ENCODE measurements at places on chromosomes 7 and 10.
A peak's percentile ranks its signal among the peaks of the same experiment; 100 is the strongest.

DNA sequence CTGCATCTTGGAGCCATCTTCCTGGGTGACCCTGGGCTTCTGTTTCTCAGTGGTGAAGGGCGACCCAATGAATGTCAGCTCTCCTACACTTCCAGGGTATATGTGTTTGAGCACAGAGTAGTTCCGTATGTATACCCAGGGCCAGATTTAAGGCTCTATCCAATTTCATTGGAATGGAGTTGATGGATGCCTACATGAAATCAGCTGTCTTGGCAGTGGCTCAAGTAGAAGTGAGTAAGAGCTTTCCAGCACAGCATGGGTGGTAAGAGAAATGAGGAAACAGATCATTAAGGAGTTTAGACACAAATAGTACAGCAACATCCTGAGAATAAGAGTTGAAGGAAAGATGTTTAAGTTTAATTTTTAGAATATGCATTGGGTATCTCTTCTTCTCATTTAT lies 433.0 kb downstream of the PAXIP1 start:
- DNase-seq = no peak

- no peak for DNase-seq
These were observed 41.2 kb upstream of the TNS3 start for GRCh38 chr7:47622946-47623640.

GRCh38 chr7:23347682-23348180 lies 48.6 kb downstream of the MALSU1 start:
- peak; percentile 78 for DNase-seq

DNA sequence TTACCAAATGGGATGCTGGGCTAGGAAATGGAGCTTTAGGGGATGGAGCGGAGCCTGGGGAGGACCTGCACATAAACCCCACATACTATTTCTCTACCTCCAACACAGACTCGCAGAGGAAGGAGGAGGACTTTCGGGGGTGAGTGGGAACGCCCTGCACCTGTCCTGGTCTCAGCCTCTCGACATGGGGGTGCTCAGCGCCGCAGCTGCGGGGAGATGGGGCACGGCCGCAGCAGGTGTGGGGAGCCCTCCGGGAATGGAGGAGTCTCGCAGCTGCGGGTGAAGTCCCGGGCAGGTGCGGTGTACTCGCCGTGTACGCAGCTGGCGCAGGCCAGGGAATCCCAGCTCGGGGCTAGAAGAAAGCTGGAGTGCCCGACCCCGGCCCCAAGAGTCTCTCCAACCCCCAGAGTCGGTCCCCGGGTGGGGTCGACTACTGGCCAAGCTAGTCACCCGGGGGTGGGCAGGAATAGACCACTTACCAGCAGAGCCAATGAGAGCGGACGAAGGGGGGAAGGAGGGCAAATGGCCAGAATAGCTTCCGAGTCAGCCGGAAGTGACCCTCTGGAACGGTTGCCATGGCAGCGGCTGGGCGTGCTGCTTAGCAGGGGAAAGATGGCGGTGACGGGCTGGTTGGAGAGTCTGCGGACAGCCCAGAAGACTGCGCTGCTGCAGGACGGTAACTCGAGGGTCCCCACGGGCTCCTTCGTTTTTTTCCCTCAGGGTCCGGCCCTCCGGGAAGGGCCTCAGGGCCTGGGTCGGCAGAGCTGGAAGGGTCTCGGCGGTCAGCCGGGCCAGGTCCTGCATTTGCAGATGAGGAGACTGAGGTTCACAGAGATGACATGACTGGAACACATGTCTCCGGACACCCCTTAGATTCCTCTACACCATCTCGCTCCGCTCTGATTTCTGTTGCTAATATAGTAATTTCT lies at the start of the genes DPCD and POLL:
Gene DPCD, plus strand, starts transcription at position 597 of the 929 bp plus-strand sequence. Its CDS starts 16 bp downstream, at position 613.
Gene POLL, minus strand, starts transcription at position 533 of the 929 bp plus-strand sequence. CDS start 897 bp downstream, outside the sequence.
- DNase-seq = peak; percentile 79

- no peak for DNase-seq
These were observed 22.1 kb downstream of the NMT2 start for GRCh38 chr10:15146366-15146765.

GRCh38 chr10:106712988-106713387 lies 451.5 kb downstream of the SORCS1 start:
- no peak for DNase-seq

GRCh38 chr7:70710011-70710480 lies 421.9 kb upstream of the GALNT17 start:
- no peak for DNase-seq

DNA sequence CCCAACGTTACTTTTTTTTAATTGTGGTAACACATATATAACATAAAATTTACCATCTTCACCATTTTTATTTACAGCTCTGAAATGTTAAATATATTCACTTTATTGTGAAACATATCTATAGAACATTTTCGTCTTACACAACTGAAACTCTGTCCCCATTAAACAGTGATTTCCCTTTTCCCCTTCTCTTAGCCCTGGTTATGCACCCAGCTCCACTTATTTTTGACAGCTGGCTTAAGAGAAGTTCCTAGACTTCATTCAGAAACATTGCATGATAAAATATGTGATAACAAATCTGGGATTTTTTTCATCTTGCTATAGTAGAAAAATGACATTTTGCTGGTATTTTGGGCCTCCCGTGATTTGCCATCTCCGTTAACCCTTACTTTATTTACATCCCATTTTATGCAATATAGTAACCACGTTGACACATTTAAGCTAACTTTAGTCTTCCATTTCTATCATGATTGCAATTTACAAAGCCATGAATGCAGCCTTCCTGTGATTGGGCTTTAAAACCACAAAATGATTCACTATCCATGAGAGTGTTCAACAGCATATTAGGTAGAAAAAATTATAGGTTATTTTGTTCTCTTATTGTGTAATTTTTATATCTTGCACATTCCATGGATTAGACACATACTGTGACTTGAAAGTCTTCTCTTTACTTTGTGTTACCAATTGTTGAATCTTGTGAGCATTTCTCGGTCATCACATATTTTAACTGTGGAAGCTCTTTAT lies 139.6 kb downstream of the SND1 start:
- no peak for DNase-seq

DNA sequence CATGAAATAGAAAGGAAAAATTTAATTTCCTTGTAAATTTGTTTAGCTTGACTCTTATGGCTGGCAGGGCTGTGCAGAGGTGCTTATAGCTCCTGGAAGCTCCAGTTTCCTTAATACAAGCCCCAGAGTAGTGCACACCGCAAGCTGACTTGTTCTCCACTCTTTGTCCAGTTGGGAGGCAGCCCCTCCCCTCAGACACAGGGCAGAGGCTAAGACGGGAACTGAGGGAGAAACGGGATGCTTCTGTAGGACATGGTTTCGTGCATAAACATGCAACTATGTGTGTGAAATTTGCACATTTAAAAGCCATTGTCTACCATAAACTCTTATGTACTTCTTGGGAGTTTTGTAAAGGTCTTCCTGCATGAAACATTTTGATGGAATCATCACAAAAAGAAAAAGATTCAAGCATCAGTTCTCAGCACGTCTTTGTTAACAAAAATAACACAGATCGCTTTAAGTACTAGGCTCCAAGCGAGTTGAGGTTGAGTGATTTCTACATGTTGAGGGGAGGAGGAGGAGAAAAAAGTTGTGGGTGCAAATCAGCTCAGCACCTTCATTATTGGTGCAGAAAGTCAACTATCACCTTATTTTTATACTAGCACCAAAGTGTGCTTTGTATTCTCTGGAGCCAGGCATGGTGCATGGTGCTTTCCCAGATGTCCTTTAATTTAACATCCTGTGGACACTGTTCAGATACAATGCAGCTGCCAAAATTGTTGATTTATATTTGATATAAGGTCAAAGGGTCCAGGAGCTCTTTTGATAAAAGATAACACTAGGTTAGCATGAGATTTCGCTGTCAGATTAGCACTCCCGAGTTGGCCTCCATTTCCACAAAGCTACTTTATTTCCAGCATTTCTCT lies 124.5 kb downstream of the CHN2 start:
- DNase-seq = no peak

- DNase-seq = no peak
These were observed 60.3 kb downstream of the RAB18 start for GRCh38 chr10:27564398-27564797.

- no peak for DNase-seq
These were observed 430.4 kb downstream of the NEBL start for GRCh38 chr10:20466731-20467130.

DNA sequence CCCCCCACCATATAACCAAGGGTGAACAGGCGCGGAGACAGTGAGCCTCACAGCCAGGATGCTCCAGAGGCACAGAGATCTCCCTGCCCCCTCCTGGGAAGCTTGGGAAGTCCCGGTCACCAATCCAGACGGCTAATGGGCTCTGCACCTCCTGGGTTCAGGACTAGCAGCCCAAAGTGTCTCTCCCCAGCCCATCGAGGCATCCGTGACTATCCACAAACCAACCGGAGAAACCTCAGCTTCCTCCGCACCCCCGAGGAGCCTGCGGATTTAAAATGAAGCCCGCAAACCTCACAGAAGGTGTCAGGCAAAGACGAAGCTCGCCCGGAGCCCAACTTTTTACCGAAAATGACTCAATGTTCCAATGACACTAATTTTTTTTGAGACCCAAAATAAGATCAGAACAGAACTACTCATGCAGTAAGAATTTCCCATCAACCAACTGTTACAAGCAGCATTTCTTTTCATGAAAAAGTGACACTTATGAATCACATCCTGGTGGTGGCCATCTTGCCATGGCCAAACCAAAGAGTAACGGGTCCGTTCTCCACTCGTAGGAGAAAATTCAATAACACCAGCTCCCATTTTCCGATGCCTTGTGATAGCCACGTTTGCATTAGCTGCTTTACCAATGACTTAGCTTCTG lies 6.0 kb downstream of the PDGFA start:
- no peak for DNase-seq

- no peak for DNase-seq
These were observed 25.2 kb downstream of the PHTF2 start for GRCh38 chr7:77823787-77824186.

DNA sequence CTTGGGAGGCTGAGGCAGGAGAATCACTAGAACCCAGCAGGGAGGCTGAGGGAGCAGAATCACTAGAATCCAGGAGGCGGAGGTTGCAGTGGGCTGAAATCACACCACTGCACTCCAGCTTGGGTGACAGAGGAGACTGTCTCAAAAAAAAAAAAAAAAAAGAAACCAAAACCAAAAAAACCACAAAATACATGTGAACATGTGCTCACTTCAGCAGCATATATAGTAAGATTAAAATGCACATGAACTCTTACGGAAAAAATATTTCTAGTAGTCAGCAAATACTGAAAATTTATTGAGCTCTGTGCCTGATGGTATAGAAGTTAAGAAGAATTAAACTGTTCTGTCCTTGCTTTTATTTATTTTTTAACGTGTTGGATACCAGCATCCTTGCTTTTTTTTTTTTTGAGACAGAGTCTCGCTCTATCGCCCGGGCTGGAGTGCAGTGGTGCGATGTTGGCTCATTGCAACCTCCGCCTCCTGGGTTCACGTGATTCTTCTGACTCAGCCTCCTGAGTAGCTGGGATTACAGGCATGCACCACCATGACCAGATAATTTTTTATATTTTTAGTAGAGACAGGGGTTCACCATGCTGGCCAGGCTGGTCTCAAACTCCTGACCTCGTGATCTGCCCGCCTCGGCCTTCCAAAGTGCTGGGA lies 9.6 kb upstream of the ZNF487 start:
- no peak for DNase-seq

GRCh38 chr7:156386097-156386496 lies 254.5 kb upstream of the RNF32 start:
- no peak for DNase-seq

GRCh38 chr7:152667958-152668357 lies 8.0 kb downstream of the XRCC2 start:
- DNase-seq = no peak

DNA sequence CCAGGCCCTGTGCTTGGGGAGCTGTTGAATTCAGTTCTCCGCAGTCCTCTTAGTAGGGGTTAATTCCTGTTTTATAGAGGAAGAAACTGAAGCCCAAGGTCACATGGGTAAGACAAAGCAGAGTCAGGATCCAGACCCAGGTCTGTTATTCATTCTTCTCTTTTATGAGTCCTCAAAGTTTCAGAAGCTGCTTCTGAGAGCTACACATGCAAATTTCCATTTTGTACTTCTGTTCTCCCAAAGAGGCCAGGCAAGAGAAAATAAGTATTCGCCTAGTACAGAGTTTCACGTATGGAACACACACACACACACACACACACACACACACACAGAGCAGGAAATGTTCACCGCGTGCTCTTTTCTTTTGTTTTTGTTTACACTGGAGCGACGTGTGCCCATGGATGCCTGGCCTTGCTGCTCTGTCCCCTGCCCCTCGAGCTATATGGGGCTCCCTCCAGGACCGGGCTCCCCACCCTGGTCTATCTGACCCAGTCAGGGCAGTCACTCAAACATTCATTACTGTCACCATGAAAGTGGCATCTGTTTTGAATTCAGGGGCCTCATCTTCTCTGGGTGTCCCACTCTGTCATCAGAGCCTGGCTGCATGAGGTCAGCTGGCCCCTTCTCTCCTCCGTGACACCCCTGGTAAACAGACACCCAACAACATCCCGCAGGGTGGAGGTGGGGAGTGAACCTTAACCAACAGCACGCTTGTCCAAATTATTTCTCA lies 84.4 kb downstream of the TNS3 start:
- DNase-seq = no peak

DNA sequence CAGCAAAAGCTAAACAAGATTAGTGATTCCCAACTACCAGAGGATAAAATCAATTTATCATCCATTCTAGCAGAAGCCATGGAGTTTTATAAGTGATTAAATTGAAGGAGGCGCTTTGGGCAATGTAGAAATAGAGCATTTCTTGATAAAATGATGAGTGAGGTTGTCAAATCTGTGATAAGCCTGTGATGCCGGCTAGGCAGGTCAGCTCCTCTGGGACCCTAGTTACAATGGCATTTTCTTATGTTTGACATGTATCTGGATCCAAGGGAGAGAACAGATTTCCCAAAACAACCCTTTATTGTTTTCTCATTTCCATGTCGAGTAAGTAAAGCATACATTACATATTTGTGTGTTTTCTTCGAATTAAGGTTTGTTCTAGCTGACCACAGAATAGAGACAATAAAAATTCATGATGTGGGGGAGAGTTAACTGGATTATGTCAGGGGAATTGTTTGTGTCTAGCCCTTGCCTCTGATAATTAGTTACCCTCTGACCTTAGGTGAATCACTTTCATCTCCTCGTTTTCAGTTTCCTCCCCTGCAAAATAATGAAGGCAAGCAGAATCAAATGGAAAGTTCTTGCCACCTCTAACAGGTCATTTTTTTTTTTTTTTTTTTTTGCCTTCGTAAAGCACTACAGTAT lies 378.5 kb downstream of the CNTNAP2 start:
- DNase-seq = no peak

- DNase-seq = no peak
These were observed 47.6 kb downstream of the TSPAN15 start for GRCh38 chr10:69498711-69499471.

DNA sequence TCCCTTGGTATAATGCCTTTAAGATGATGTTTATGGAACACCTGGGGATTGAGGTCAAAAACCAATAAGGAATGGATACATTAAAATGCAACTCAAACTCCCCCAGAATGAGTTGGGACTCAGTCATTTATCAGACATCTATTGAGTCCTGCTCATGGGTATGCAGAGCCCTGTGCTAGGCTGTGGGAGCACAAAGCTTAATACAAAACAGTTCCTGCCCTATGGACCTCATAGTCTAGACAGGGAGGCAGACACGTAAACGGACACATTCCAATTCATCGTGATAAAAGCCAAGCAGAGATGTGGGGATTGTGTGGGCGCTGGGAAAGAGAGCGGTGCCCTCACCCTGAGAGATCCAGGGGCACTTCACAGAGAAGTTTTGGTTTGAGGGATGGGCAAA lies 181.7 kb downstream of the PTEN start:
- no peak for DNase-seq
